ENCODE measurements at places on chromosomes 12 and 14.

DNA sequence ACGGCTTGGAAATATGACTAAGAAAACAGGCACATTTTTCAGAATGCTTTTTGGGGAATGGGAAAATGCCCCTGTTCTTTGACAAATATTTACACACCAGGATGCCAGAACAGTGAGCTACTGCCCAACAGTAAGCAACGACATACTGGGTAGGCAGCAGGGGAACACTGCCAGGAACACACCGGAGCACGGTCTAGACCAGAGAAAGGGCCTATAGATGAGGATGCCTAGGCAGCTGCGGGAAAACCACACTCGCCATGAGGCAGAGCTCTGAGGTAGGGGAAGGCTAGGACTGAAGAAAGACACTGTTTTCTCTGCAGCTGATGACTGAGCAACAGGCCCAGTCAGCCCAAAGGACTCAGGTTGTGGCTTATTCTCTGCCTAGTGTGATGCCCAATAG, 45.9 kb upstream of the COL2A1 start:
- DNase-seq = no peak

DNA sequence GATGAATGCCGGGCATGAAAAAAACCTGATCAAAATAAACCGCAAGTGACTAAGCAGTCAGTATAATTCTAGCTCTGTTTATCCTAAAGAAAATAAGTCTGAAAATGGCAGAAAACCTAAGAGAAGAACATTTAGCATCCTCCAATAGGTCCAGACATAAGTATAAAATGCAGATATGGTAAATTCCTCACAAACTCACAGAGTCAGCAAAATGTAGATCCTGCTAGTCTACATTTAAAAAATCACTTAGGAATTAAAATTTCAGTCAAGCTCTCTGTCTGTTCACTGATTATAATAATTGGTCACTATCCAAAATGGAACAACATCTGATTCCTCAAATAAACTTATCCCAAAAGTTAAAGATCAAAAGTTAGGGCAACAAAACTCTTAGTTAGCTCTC, 95.1 kb downstream of the DIO2 start:
- no peak for DNase-seq

DNA sequence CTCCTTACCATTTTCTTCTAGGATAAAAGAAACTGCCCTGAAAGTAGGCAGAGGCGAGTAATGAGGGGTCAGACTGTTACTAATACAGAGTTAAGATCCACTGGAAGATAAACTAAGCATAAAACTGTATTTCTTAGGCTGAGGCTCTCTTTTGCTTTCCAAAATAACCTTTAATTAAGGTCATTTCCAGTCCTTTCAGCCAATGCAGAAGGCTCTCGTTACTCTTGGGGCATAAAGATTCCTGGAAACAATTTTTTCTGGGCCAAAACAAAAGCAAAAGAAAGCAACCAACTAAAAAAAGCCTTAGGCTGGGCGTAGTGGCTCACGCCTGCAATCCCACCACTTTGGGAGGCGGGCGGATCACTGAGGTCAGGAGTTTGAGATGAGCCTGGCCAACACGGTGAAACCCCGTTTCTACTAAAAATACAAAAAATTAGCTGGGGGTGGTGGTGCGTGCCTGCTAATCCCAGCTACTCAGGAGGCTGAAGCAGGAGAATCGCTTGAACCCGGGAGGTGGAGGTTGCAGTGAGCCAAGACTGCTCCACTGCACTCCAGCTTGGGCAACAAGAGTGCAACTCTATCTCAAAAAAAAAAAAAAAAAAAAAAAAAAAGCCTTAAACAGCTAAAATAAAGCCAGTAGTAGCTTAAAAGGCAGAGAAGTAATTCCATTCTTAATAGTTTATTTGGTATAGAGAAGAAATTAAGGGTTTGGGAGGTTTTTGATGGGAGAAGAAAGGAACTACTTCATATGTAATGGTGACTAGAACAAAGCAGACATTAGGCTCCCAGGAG, 68.9 kb upstream of the STAC3 start:
- no peak for DNase-seq

- DNase-seq = no peak
Measured at GRCh38 chr14:33561488-33562175, 389.2 kb downstream of the EGLN3 start.

- peak; percentile 90 for DNase-seq
Measured at GRCh38 chr12:119667577-119668323, at the start of gene PRKAB1. PRKAB1 (plus strand) TSS chr12:119668133; CDS start chr12:119668245, 112 bp downstream.

GRCh38 chr12:51320311-51320694, 3.7 kb downstream of the BIN2 start:
- no peak for DNase-seq

- no peak for DNase-seq
Measured at GRCh38 chr12:88998421-88998820, 353.9 kb downstream of the DUSP6 start.

- DNase-seq = no peak
Measured at GRCh38 chr14:103087343-103087835, 3.4 kb downstream of the LBHD2 start.

Measured in stimulated activated CD8-positive, alpha-beta memory T cell treated with anti-CD3 and anti-CD28 coated beads, Interleukin-2, amount 100 ng/mL, for 1 hour (primary cell).